ENCODE measurements at places on chromosomes 4 and X.

DNA sequence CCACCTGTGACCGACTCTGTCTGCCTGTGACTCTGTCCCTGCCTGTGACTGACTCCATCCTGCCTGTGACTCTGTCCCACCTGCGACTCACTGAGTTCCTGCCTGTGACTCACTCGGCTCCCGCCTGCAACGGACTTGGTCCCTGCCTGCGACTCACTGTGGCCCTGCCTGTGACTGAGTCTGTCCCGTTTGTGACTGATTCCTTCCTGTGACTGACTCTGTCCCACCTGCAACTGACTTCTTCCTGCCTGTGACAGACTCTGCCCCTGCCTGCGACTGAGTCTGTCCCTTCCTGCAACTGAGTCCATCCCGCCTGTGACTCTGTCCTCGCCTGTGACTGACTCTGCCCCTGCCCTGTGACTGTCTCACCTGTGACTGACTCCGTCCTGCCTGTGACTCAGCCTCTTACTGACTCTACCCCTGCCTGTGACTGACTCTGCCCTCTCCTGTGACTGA is 9.6 kb upstream of the UVSSA start:
- no peak for DNase-seq

DNA sequence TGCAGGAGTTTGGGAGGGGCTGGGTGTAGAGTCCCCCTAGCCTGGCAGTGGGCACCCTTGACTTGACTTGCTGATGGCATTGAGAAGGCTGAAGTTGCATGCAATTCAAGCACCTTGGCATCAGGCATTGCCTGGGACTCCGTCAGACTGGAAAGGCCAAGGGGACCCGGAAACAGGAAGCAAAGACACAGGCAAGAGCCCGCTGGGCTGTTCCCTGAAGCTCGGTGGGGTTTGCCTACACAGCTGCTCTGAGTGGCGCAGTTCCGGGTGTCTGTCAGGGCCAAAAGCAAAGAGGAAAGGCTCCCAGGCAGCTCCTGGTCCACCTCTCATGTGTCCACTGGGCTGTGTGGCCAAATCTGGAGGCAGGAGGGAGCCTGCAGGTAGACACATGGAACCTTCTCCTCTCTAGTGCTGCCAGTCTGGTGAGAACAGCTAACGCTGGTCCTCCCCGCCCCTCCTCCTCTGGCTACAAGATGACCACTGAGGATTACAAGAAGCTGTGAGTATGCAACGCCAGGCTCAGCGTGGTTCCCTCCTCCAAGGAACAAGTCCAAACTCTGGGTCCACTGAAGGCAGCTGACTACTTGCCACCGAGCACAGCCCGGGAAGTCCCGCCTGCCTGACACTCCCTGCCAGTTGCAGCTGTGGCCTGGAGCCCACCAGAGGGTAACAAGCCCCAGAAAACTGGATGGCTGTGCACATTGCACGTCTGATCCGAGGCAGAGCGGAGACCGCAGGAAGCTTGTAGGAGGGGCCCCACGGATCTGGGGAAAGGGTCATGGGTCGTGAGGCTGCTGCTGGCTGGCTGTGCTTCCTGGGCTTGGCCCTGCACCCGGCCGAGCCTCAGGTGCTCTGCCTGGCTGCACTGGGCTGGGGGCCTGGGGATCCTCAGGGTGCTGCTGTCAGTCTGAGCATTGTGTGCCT is 20.1 kb downstream of the ZNF185 start:
- DNase-seq = no peak

DNA sequence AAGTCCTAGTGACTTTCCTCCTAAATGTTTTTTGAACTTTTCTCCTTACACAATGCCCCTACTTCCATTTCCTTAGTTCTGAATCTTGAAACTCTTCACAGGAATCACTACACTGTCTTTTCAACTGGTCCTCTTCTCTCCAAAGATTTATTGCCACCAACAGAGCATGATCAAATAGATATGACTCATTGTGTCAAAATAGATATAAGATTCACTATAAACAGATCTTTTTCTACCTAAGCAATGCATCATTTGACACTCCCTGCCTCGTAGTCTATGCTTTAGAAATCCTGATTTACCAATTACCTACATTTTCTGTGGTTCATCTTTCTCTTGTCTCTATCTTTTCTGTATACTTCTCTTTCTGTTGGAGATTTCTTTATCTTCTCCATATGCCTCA is 789.6 kb upstream of the SLIT2 start:
- DNase-seq = no peak

- DNase-seq = no peak
Measured at GRCh38 chrX:24210190-24210589, 60.7 kb downstream of the ZFX start.

GRCh38 chr4:56026596-56026995 is 77.9 kb downstream of the CEP135 start:
- DNase-seq = no peak

- DNase-seq = no peak
Measured at GRCh38 chr4:4901877-4902276, 42.4 kb downstream of the MSX1 start.

- DNase-seq = no peak
Measured at GRCh38 chr4:152041295-152041694, 280.5 kb upstream of the GATB start.

DNA sequence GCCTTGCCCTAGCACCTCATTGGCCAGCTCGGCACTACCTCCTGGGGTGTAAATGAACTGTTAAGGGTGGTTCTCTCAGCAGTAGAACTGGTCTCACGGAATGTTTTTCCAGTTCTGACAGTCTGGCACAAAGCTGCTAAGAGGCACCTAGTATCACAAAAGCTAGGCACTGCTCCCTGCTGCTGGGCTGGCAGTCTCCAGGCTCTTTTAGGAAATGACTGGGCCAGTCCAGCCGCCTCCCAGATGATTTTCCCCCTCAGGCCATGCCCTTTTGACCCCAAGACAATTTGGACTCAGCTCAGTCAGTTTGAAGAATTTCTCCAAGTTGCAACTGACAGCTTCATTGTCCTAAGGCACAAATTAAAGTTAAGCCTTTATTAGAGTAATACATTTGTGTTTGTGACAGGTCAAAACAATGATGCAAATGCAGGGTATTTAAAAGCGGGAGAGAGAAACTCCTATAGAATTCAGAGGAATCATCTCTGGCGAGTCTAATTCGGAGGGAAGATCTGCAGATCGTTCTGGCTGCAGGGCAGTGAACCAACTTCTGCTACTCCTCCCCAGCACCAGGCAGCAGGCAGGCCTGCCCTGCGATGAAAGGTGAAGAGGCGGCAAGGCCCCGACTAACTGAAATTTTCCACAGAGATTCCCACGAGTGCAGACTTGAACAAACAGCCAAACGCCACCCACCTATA is 7.9 kb downstream of the FRMD7 start:
- no peak for DNase-seq

GRCh38 chr4:52187603-52188002 is 136.5 kb downstream of the SPATA18 start:
- no peak for DNase-seq

DNA sequence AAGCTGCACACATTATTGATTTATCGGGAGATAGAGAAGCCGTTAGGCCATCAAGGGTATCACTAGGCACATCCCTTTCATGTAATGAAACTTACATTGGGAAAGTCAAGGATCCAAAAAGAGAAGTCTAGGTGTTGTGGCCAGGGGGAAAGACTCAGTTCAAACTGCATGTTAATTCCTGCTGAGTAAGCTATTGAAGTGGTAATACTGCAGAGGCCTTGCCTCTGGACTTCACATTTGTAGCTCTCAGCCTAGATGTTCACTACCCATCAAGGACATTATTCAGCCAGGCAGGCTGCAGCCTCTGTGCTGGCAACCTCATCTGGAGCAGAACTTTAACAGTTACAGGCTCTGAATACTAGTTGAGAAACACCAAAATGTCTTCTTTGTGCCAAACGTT is 2094.5 kb upstream of the AGA start:
- DNase-seq = no peak
